ENCODE measurements at places on chromosomes 2 and 18. TPM values are rescaled to one million over a fixed set of nuclear protein-coding genes. Genes with fewer than 3 reads are reported as not detected.

The EHD3 gene
- total RNA-seq = 0.86 TPM

The RIT2 gene
- not detected for total RNA-seq

The CENPA gene
- total RNA-seq = 19.7 TPM

The THSD7B gene
- total RNA-seq = not detected

The ANKRD36C gene
- total RNA-seq = 14.5 TPM

The C2orf92 gene
- total RNA-seq = 5.3 TPM

The ABCG5 gene
- total RNA-seq = not detected

The CHST9 gene
- total RNA-seq = not detected

All from MCF 10A (cell line).